ENCODE measurements at places on chromosomes 2 and 18.
A peak's percentile ranks its signal among the peaks of the same experiment; 100 is the strongest.

DNA sequence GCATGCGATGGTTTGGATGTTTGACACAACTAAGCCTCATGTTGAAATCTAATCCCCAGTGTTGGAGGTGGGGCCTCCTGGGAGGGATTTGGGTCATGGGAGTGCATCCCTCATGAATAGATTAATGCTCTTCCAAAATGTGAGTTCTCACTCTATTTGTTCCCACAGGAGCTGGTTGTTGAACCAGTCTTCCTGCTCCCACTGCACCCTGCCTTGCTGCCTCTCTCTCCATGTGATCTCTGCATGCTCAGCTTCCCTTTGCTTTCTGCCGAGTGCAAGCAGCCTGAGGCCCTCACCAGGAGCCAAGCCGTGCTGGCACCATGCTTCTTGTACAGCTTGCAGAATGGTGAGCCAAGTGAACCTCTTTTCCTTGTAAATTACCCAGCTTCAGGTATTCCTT, 206.8 kb downstream of the VAPA start:
- peaks cover 3% of the 10 kb centered on the region for H3K27me3 ChIP-seq
- H3K27ac ChIP-seq, result no peak overlapping the region
- H3K4me1 ChIP-seq, result no peaks in the 10 kb centered on the region
- no peak overlapping the region for H3K4me3 ChIP-seq
- no peak for DNase-seq
- no peaks in the 10 kb centered on the region for H3K36me3 ChIP-seq

- no peak overlapping the region for H3K4me3 ChIP-seq
- no peak for DNase-seq
- H3K27me3 ChIP-seq, result no peaks in the 10 kb centered on the region
- peaks cover 60% of the 10 kb centered on the region for H3K4me1 ChIP-seq
Observed at GRCh38 chr2:168181825-168182224, 65.6 kb downstream of the STK39 start.

DNA sequence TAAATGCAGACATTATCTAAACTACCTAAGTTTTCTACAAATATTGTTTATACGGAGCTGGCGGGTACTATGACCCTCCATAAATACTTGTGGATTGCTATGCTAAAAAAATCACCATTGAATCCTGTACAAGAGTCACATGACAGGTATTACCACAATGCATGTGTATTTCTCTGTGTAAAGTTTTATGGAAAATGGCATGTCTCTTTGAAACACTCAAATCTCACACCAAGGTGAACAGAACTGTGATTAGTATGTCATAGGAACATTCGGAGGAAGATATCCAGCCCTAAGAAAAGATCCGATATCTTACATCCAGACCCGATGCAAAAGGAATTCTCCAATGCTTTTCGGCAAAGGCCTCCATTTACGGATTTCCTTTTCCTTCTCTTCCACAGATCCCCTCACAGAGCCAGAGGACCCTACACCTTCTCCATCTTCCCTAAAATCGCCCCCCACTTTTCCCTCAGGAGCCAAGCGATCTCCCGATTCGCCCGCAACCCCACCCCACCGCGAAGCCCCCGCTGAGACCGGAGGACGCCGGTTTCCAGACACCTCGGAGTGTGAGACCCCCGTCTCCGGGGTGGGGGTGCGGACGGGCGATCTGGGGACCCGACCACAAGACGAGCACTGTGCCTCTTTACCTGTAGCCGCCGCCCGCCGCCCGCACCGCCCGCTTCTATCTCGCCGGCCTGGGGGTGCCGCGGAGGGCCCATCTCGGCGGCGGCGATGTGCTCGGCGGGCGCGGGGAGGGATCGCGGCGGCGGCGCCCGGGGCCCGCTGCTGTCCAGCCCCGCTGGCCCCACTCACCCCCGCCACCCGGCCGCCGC, 1.2 kb downstream of the SAP130 start:
- H3K4me1 ChIP-seq, result peaks cover 19% of the 10 kb centered on the region
- H3K27ac ChIP-seq, result peak overlapping the region; percentile 93
- peaks cover 13% of the 10 kb centered on the region for H3K36me3 ChIP-seq

- H3K36me3 ChIP-seq, result no peaks in the 10 kb centered on the region
- H3K4me3 ChIP-seq, result no peak overlapping the region
- peaks cover 2% of the 10 kb centered on the region for H3K27me3 ChIP-seq
- H3K4me1 ChIP-seq, result peaks cover 4% of the 10 kb centered on the region
Observed at GRCh38 chr18:35861367-35862118, 110.9 kb upstream of the RMP24 start.

DNA sequence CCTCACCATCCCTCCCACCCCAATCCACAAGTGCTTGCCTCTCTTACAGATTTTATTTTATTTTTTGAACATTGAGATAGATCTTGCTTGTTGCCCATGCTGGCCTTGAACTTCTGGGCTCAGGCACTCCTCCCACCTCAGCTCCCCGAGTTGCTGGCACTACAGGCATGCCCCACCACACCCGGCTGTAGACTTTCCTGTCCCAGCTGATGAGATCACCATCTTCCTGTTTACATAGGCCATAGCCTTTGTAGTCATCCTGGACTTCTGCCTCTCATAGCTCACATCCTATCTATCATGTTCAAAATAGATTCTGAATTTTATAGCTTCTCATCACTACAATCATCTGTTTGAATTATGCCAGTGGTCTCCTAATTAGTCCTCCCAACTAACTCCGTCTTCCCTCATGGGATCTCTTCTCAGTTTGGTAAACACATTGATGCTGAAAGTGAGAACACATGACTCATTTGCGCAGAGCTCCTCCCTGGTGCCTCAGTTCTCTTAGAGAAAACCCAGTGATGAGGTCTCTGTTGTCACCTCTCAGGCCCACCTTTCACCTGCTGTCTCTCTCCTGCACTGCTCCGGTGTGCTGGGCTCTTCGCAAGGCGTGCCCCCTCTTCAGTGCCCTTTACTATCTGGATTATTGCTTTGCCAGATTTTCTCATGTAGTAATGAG, 243.0 kb downstream of the ZNF407 start:
- H3K27ac ChIP-seq, result peak overlapping the region; percentile 74
- peaks cover 28% of the 10 kb centered on the region for H3K4me1 ChIP-seq
- peaks cover 8% of the 10 kb centered on the region for H3K36me3 ChIP-seq
- no peak for DNase-seq
- H3K27me3 ChIP-seq, result no peaks in the 10 kb centered on the region

DNA sequence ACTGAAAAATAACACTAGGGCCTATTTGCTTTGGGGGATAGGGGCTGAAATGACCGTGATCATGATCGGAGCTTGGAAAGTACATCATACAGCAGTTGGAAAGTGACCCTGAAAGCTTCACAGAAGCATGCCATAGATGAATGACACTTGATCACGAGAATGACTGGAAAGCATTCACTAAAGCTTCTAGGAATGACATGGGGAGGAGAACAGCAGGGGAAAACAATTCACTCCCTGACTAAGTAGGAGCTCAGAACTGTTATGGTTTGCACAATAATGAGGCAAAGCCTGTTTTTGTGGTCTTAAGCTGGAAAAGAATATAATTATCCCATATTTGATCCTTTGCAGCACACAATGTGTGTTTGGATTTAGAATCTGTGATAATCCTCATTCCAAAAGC, 237.5 kb downstream of the NOL4 start:
- no peaks in the 10 kb centered on the region for H3K27me3 ChIP-seq
- H3K4me3 ChIP-seq, result no peak overlapping the region
- DNase-seq, result no peak

- no peak for DNase-seq
- H3K27me3 ChIP-seq, result peaks cover 11% of the 10 kb centered on the region
- peaks cover 14% of the 10 kb centered on the region for H3K4me1 ChIP-seq
- H3K4me3 ChIP-seq, result no peak overlapping the region
Observed at GRCh38 chr2:60662781-60663180, 93.3 kb upstream of the PAPOLG start.

GRCh38 chr18:11154368-11154989, 5.1 kb upstream of the PIEZO2 start:
- no peak overlapping the region for H3K27ac ChIP-seq
- H3K4me3 ChIP-seq, result no peak overlapping the region
- no peaks in the 10 kb centered on the region for H3K4me1 ChIP-seq

DNA sequence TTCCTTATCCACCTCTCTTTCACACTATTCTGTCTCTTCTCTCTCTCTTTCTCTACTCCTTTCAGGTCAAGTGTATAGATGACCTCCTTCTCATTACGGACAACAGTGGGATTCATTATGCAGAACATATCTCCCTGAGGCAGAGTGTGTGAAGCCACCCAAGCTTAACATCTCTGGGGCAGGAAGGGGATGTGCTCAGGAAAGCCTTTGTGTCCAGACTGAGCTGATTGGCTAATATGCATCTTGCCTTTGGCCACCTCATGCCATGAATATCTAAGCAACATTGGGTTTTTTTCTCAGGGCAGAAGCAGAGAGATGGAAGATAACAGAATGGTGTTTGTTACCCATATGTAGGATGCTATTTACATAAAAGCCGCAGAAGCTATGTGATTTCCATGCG, 211.4 kb upstream of the LRRTM1 start:
- no peaks in the 10 kb centered on the region for H3K27me3 ChIP-seq
- DNase-seq, result no peak
- no peak overlapping the region for H3K4me3 ChIP-seq
- H3K4me1 ChIP-seq, result no peaks in the 10 kb centered on the region
- H3K36me3 ChIP-seq, result no peaks in the 10 kb centered on the region

DNA sequence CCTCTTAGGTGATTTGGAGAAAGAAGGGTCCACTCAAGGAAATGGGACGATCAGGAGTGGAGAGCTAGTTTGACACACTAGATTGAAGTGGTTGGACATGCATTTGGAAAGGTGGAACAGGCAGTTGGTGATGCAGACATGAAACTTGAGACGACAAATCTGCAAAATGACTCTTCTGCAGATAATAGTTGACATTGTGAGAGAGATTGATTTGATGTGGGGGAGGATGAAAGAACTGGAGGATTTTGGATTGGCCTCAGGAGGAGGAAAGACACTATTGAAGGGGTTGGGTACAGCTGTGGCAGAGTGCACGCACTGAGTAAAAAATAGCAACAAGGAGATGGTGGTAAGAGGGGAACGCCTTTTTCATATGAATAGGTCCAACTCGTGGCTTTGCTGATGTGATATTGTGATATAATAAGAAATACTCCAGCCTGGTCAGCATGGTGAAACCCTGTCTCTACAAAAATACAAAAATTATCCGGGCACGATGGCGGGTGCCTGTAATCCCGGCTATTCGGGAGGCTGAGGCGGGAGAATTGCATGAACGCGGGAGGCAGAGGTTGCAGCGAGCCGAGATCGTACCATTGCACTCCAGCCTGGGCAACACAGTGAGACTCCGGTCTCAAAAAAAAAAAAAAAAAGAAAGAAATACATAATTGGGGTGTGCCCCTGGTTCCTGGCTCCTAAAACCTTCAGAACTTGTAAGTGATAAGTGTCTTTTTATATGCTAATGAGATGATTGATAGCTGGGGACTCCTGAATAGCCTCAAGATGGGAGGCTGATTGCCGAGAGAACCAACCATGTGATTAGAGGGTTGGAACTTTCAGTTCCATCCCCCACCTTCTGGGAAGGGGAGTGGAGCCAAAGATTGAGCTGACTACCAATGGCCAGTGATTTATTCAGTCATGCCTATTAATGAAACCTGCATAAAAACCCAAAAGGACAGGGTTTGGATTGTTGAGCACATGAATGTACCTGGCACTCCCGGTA, 9.7 kb downstream of the TTLL4 start:
- no peak for DNase-seq
- no peak overlapping the region for H3K27ac ChIP-seq
- peaks cover 12% of the 10 kb centered on the region for H3K36me3 ChIP-seq
- H3K4me3 ChIP-seq, result no peak overlapping the region
- no peaks in the 10 kb centered on the region for H3K27me3 ChIP-seq

GRCh38 chr2:190804182-190804795, 76.3 kb upstream of the GLS start:
- H3K27me3 ChIP-seq, result no peaks in the 10 kb centered on the region
- peaks cover 3% of the 10 kb centered on the region for H3K4me1 ChIP-seq
- H3K4me3 ChIP-seq, result no peak overlapping the region
- no peak overlapping the region for H3K27ac ChIP-seq
- DNase-seq, result no peak

- peaks cover 5% of the 10 kb centered on the region for H3K27me3 ChIP-seq
- H3K27ac ChIP-seq, result no peak overlapping the region
- no peak for DNase-seq
Observed at GRCh38 chr2:196638765-196639164, 750 bp upstream of the CCDC150 start.

GRCh38 chr2:10237392-10238321, 65.0 kb upstream of the HPCAL1 start:
- no peak for DNase-seq
- no peak overlapping the region for H3K4me3 ChIP-seq
- no peak overlapping the region for H3K27ac ChIP-seq
- H3K4me1 ChIP-seq, result no peaks in the 10 kb centered on the region
- no peaks in the 10 kb centered on the region for H3K36me3 ChIP-seq
- H3K27me3 ChIP-seq, result no peaks in the 10 kb centered on the region

All from activated CD8-positive, alpha-beta T cell treated with anti-CD3 and anti-CD28 coated beads, Interleukin-2, amount 10 ng/mL, durations not matched to agents 7 days and 5 days (primary cell).